ENCODE measurements at places on chromosomes 16 and 17.

GRCh38 chr16:5025171-5025632 is 8.5 kb downstream of the NAGPA start:
- no peak for DNase-seq

- DNase-seq = no peak
Observed at GRCh38 chr17:45020354-45021138, 30.9 kb downstream of the DCAKD start.

GRCh38 chr16:74463888-74464287 is 42.6 kb upstream of the CLEC18B start:
- no peak for DNase-seq

- DNase-seq = no peak
Observed at GRCh38 chr16:58201163-58201562, 3.3 kb upstream of the CSNK2A2 start.

- no peak for DNase-seq
Observed at GRCh38 chr16:81570151-81570846, 125.7 kb downstream of the CMIP start.

- DNase-seq = no peak
Observed at GRCh38 chr17:58694302-58694701, 1.9 kb downstream of the RAD51C start.

DNA sequence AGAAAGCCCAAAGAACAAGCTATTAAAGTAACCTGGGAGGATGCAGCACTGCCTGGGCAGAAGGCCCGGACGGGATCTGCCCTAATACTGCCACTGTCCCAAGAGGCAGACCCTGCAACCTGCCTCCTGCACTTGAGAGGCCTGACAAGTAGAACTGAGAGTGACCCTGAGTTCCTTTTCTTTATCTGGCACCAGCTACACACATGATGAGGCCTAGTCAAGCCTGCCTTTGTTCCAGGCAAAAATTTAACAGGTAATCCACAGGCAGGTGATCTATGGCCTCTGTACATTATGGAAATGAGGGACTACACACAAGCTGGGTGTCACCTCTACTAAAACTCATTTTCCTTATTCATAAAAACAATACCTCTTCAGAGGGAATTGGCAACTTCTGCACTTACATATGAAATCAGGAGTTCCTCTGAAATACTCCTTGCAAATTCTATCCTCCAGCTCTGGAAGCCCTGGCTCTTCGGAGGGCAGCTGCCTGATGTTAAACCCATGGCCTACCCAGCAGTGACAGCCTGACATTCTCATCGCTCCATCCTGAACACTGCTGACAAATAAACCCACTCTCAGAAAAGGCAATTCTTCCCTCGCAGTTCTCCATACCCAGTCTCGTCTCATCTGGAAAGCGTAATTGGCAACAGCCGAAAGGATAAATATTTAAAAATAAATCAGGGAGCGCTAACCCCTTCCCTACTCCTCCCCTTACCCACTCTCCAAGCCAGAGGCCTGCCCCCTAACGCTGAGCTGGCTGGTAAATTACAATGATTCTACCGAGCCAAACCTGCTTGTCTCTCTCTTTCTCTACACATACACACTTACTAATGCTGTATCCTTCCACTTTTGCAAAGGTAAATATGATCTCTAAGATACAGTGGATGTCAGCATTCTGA is 2.5 kb upstream of the ZFHX3 start:
- DNase-seq = no peak

- DNase-seq = no peak
Observed at GRCh38 chr17:4856937-4857314, 23.8 kb downstream of the MINK1 start.

- no peak for DNase-seq
Observed at GRCh38 chr16:19696961-19697360, 21.1 kb downstream of the KNOP1 start.

DNA sequence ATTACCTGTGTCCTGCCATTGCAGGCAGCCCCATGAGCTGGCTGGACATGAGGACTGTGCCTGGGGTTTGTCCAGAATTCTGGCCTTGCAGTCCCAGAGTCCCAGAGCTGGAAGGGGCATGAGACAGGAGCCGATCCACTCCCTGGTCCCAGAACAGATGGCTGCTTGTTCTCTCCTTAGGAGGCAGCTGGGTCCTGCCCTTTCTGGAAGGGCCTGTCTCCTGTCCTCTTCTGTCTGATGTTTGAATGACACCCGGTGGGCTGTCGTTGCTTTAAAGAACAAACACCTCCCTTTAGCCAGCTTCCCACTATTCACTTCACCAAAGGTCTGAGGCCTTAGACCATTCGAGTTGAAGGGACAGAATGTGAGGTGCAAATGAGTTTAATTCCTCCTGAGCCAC is 63.8 kb downstream of the RAP1GAP2 start:
- DNase-seq = no peak

DNA sequence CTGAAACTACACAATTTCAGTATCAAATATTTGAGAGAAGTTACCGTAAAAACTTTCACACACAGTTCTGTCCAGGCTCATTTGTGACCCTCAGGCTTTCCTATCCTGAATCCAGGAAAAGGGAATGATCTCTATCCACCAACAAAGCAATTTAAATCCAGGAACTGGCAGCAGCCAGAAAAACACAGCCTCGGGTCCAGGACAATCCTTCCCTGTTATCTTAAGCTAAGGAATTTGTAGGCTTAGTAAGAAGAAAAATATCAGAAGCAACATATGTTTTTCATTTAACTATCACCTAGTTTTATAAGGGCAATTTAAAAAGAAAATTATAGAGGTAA is 47.1 kb downstream of the TEX2 start:
- no peak for DNase-seq

- no peak for DNase-seq
Observed at GRCh38 chr17:27408891-27409290, 47.4 kb upstream of the KSR1 start.

DNA sequence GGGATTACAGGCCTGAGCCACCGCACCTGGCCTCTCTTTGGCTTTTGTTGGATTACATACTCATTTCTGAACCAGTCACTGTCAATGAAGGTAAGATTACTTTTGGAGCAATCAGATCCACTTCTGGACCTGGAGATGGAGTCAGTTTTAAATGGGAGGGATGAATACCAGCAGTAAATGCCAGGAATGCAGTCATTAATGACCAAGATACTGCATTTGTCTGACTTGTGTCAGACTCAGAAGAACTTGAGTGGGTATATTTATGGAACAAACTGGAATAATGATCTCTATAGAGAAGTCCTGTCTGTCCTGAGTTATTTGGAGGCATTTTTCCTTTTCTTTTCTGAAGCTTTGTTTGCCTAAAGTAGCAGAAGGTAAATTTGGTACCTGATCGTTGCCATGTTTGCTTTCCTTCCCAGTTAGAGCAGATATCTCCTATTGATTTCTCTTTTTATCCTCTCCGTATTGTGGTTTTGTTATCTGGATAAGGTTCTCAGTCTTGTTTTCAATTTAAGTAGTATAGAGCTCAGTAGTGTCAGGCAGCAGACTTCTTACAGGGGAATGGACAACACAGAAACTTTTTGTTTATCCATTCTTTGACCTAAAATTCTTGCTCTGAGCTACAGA is 10.7 kb downstream of the NLK start:
- DNase-seq = no peak

DNA sequence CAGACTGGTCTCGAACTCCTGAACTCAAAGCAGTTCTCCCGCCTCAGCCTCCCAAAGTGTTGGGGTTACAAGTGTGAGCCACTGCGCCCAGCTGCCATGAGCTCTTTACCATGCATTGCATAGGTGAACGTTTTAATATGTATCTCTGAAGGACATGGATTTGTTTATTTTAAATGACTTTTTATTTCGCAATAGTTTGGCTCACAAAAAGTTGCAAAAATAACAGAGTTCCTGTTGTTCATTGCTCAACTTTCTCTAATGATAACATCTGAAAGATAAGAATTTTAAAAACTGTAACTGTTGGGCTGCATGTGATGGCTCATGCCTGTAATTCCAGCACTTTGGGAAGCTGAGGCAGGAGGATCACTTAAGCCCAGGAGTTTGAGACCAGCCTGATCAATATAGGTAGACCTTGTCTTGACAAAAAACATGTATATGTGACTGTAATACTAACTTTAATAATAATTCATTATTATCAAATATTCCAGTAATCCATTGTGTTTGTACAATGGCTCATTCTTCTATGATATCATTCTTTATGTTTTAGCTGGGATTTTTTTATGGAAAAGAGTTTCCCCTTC is 80.1 kb downstream of the ABCC1 start:
- no peak for DNase-seq

- peak; percentile 14 for DNase-seq
Observed at GRCh38 chr16:82229800-82230619, 60.0 kb upstream of the MPHOSPH6 start.

DNA sequence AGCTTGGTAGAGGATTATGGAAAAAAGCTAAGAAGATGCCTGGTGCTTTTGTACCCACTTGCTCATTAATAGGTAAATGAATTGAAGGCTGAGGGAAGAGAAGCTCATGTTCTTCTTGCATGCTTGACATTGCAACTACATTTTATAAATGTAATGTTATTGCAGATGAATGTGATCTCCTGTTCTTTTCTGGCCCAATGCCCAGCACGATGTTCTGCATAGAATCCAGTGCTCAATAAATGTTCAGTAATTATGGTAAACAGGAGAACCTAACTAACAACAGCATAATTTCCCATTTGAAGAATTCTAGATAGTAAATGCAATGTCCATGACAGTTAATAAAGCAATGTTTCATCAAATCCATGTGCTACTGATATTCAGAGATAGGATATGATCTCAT is 638.2 kb upstream of the SOX9 start:
- DNase-seq = no peak

GRCh38 chr17:28811651-28812090 is 30.9 kb downstream of the FAM222B start:
- no peak for DNase-seq

GRCh38 chr16:800834-801511 is 439 bp upstream of the GNG13 start:
- no peak for DNase-seq

- no peak for DNase-seq
Observed at GRCh38 chr16:1823821-1824220, 2.8 kb downstream of the HAGH start.

GRCh38 chr17:60390186-60390585 is 1.7 kb downstream of the USP32 start:
- no peak for DNase-seq

DNA sequence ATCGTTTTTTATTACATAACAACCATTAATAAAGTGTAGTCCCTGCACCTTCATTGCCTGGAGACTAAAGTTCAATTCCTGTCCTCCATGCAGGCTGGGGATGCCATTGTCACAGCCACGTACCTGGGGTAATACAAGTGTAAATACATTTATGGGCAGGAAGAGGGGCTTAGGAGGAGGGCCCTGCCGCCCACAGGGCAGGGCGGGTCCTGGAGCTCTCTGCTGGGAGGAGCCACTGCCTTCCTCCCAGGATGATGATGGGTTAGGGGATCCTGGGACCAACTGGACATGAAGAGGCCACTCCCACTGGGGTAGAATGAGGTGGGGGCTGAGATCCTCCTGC is 44.1 kb upstream of the SLC38A10 start:
- DNase-seq = no peak

GRCh38 chr17:47252766-47253512 is 688 bp upstream of the ITGB3 start:
- DNase-seq = no peak

DNA sequence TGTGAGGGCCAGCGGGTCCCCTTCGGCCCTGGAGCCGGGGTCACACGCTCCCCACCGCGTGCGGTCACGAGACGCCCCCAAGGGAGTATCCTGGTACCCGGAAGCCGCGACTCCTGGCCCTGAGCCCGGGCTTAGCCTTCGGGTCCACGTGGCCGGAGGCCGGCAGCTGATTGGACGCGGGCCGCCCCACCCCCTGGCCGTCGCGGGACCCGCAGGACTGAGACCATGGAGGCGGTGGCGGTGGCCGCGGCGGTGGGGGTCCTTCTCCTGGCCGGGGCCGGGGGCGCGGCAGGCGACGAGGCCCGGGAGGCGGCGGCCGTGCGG is at the start of gene NAGLU:
TSS of gene NAGLU (plus strand) at position 194 of the 324 bp plus-strand sequence. CDS start at position 226, 32 bp downstream.
- peak; percentile 61 for DNase-seq

DNA sequence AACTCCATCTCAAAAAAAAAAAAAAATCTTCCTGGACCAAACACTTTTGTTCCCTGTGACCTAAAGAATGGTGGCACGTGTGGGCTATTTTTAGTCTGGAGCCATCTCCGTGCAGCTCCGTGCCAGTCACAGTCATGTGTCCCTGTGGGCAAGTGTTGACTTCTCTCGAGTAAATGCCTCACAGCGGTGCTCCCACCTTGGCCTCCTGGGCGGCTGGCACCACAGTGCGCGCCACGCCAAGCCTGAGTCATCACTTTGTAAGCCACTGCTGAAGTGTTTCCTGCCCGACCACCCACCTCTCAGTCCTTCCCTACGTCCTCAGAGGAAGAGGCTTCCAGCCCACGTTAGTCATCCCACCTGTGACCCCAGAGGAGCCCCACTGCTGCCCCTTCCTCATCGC is 10.9 kb upstream of the HEXD start:
- no peak for DNase-seq

DNA sequence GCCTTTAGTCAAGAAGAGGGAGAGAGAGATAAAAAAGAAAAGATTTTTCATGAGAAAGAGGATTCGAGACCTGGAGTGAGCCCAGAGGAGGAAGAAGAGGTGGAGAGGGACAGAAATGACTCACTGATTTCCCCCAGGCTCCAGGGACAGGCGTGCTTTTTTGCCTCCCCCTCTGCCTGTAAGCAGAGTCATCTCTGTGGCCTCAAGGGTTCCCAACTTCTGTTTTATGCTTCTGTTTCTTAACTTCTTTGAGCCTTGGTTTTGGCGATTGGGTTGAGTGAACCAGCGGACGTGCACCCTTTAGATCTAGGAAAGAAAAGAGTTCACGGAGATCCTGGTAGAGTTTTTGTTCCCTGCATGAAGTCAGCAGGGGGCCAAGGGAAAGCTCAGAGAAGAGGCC is 147.9 kb upstream of the NOL11 start:
- no peak for DNase-seq

DNA sequence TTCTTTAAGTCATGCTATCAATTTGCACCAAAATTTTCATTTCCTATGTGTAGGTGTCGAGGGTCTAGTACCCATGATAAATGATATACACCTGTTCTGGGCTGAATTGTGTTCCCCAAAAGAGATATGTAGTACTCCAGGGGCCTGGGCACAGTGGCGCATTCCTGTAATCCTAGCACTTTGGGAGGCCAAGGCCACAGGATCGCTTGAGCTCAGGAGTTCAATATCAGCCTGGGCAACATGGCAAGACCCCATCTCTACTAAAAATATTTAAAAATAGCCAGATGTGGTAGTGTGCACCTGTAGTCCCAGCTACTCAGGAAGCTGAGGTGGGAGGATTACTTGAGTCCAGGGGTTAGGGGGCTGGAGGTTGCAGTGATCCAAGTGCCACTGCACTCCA is 23.5 kb upstream of the KANSL1 start:
- no peak for DNase-seq

GRCh38 chr17:63402431-63403212 is 43.5 kb downstream of the CYB561 start:
- no peak for DNase-seq

DNA sequence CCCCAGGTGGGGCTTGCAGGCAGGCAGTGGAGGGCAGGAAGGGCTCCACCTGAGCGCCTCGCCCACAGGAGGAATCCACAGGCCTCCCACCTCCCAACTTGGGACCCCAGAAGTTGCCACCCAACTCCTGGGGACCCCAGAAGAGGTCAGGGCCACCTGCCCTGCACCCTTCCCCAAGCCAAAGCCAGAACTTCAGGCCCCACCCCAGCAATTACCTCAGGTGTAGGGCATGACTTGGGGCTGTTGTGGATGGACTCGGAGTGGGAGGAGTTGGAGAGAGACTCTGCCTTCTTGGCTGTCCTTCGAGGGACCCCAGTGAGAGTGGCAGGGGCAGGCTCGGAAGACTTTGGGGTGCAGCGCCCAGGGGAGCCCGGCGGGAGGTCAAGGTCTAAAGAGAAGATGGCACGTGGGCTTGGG is 10.5 kb downstream of the TSPOAP1 start:
- DNase-seq = no peak

- no peak for DNase-seq
Observed at GRCh38 chr16:88103011-88103410, 151.8 kb downstream of the BANP start.

Measured in T-helper 22 cell (primary cell).